ENCODE measurements at places on chromosomes 4 and X.

- peak; percentile 49 for DNase-seq
These were observed 46.0 kb downstream of the TFDP3 start for GRCh38 chrX:133171962-133172708.

DNA sequence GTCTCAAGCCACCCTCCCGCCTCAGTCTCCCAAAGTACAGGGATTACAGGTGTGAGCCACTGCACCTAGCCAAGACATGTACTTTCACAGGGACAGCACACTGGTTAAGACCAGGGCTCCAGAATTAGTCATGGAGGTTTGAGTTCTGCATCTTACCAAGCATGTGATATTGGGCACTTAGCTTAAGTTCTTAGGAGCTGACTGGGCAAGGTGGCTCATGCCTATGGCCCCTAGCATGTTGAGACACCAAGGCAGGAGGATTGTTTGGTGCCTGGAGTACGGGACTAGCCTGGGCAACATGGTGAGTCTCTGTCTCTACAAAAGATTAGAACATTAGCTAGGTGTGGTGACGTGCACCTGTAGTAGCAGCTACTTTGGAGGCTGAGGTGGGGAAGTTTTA is 2.6 kb upstream of the TMEM192 start:
- DNase-seq: no peak

DNA sequence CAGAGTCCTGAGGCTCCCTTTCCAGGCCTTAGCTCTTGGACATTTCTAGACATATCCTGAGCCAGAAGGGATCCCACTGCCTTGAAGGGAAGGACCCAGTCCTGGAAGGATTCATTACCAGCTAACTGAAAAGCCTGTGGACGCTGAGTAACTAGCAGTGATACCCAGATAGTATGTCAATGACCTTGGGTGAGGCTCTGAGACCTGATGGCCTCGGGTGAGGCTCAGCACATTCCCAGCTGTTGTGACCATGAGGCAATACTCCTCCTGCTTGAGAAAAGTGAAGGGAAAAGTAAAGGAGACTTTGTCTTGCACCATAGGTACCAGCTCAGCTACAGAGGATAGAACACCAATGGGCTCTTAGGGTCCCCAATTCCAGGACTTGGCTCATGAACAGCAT is 268.1 kb downstream of the DKK2 start:
- no peak for DNase-seq

DNA sequence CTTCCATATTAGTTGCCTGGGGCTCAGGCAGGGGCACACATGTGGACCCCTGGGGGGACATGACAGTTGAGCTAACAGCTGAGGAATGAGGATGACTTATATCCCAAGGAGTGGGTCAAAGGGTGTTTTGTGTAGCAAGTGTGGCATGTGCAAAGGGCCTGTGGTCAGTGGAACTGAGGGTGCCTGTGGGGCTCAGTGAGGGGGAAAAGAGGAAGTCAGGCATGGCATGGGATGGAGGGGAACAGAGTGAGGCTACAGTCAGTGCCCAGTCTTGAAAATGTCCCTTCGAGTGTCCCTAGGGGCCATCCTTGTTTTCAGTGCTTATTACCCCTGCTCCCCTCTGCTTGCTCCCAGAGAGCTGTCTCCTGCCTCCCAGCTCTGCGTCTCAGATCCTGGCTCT is 64.3 kb upstream of the CD99 start:
- DNase-seq: no peak

DNA sequence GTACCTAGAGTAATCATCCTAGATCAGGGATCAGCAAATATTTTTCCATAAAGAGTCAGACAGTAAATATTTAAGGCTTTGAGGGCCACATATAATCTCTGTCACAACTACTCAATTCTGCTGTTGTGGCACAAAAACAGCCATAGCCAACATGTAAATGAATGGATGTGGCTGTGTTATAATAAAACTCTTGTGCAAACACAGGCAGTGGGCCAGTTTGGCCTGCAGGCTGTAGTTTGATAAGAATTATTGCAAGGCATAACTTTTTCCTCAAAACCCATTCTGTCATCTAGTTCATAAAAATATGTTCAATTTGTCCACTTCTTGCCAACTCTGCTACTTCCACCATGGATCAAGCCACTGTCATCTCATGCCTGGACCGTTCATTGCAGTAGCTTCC is 39.4 kb upstream of the SHROOM4 start:
- DNase-seq: no peak

- no peak for DNase-seq
These were observed 404.1 kb downstream of the RAPGEF2 start for GRCh38 chr4:159506801-159507517.

DNA sequence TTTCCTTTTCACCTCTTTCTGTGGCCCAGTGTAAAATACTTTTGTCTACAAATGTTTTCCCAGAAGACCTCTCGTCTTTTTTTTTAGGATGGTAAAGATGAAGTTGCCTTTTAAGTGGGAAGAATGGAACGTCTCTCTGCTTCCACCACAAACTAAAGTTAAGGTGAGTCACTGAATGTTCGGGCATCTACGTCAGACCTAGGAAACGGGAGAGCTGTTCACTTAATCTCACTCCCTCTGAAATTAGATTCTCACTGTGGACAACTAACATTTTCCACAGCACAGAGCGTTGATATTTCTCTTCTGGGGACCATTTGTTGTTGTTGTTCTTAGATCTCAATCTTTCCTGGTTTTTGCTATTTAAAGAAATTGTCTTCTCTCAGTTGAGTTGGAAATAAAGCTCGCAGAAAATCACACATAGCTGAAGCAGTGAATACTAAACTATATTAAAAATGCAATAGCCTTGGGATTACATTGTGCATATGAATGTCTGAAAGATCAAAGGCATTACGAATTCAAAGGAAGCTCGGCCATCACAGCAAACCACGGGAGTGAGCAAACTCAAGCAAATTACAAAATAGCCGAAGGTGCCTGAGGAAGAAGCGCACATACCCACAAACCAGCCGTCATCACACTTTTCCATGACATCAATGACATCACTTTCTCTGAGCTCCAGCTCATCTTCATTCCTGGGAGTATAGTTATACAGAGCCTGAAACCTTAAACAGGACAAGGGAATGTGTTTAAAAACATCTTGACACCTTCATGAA is 53.9 kb upstream of the PDLIM3 start:
- DNase-seq: no peak

GRCh38 chr4:86117705-86118302 is 242.0 kb downstream of the MAPK10 start:
- DNase-seq: no peak

- DNase-seq: no peak
These were observed 562.8 kb upstream of the AADAT start for GRCh38 chr4:170652571-170652970.

DNA sequence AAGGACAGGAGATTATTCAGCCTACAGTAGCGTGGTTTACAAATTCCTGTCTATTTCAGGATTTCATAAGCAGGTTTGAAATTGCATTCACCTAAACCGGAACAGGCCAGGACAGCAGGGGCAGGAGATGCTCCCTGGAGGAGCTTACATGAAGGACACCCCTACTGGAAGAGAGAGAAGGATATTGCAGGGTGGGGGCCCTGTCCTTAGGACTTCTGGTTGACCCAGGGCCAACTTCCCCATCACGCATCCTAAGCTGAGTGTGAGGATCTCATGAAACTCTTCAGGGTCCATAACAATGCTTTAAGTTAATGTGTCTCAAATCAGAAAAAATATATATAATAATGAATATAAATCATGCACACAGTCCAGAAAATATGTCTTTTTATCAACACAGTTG is 6.4 kb upstream of the DHRSX start:
- DNase-seq: no peak

DNA sequence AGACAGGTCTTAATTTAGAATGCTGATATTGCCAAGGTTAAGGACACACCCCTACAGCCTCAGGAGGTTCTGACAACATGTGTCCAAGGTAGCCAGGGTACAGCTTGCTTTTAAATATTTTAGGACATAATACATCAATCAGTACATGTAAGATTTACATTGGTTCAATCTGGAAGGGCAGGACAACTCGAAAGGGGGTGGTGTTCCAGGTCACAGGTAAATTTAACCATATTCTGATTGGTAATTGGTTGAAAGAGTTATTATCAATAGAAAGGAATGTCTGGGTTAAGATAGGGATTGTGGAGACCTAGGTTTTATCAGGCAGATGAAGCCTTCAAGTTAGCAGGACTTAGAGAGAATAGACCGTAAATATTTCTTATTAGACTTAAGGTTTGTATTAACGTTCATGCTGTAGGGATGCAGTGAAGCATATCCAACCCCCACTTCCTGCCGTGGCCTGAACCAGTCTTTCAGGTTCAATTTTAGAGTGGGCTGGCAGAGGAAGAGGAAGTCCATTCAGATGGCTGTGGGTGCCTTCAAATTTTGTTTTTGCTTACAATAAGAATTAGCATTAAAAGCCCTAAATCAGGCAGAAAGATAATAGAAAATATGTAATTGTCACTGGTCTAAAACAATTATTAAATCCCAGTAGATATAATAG is 136.5 kb upstream of the GALNTL6 start:
- peak; percentile 73 for DNase-seq

DNA sequence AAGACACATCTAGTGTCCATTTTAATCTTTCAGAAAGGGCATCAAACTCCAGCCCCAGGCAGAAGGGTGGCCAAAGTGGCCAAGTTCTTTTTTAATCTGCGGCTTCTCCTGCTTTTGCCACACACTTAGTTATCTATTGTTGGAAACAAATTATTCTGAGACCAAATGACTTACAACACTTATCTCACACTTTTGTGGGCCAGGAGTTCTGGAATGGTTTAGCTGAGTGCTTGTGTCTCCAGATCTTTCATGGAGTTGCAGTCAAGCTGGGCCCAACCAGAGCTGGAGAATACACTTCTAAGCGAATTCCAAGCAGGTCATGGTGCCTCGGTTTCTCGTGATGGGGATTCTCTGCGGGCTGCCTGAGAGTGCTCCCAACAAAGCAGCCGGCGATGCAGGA is 4.0 kb downstream of the TXK start:
- DNase-seq: no peak

DNA sequence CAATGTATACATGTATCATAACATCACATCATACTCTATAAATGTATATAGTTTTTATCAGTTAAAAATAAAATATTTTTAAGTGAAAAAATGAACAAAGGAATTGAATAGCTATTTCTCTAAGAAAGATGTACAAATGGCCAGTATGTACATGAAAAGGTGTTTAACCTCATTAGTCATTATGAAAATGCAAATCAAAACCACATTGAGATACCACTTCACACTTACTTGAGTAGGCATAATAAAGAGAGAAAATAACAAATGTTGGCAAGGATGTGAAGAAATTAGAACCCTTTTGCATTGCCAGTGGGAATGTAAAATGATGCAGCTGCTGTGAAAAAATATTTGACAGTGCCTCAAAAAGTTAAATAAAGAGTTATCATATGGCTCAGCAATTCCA is 95.5 kb downstream of the IRS4 start:
- no peak for DNase-seq

GRCh38 chrX:123740006-123740405 is 7.2 kb upstream of the THOC2 start:
- peak; percentile 5 for DNase-seq

DNA sequence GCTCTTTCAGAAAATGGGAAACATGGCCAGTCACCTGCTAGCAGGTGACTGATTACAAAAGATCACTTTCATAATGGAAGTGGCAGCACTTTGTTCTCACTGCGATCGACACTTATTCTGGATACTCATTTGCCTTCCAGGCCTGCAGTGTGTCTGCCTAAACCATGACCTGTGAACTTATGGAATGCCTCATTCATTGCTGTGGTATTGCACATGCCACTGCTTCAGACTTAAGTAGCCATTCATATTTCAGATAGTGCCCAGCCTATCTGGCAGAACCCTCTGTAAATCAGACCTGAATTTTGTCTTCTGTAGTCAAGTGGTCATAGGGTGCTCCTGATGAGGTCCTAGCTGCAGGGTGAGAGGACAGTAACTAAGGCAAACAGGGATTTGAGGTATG is 23.3 kb upstream of the MGST2 start:
- no peak for DNase-seq

DNA sequence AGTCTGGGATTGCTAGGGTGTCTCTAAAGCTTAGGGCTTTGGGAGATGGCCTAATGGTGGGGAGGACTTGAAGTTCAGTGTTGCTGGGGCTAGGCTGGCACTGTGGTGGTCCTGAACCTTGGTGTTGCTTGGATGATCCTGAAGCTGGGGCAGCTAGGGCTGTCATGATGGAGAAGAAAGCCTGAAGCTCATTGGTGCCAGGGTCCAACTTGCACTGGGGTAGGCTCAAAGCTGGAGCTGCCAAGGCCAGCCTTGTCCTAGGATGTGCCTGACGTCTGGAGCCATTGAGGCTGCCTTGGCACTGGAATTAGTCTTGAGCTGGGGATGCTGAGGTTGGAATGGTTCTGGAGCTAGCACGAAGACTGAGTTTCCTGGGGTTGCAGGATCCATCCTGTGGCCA is 61.0 kb upstream of the NLRP2B start:
- no peak for DNase-seq

GRCh38 chr4:93334003-93334402 is 494.6 kb upstream of the ATOH1 start:
- DNase-seq: no peak

DNA sequence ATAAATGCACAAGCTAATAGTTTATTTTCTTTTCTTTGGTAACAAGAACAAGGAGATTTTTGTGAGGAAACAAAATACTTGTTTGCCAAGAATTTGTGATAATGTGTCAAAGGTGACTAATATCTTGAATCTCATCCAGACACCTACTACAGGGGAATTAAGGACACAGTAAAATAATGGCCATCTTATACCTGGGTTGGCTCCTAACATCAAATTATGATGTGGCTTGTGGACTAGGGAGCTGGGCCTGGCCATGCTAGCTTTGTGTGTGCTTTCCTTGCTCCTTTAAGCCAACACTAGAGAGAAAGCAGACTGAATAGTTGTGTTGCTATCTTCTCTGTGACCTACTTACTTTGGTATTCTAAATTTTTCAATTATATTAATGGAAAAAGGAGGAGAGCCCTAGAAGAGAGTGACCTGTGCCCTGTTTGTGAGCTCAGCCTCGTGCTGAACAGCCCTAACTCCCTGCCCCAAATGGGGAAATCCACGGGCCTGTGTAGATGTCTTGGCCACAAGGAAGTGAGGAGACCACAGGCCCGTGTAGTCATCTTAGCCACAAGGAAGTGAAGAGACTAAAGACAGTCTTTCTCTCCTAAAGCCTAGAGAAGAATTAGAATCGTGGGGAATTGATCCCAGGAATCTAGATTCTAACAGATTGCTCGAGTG is 23.3 kb downstream of the ARHGAP24 start:
- peak; percentile 44 for DNase-seq

DNA sequence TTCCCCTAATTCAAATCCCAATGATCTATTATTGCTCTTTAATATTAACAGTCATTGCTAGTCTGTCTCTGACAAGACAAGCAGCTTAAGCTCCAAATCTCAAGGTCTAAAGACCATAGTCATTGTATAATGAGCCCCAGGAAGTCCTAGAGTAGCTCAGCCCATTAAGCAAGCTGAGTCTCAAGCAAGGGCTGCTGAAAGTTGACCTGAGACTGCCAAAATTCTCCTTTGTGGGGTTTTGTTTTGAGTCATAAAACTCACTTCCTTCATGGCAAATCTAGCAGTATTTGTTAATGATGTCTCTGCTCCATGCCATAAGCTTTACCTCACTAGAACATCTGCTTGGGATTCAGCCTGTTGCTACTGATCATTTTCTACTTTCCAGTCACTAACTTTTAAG is 313.2 kb downstream of the ANTXR2 start:
- no peak for DNase-seq
